ENCODE measurements at places on chromosomes 1 and 21.

GRCh38 chr1:213266983-213267772, 216.1 kb downstream of the RPS6KC1 start:
- no peak for DNase-seq

DNA sequence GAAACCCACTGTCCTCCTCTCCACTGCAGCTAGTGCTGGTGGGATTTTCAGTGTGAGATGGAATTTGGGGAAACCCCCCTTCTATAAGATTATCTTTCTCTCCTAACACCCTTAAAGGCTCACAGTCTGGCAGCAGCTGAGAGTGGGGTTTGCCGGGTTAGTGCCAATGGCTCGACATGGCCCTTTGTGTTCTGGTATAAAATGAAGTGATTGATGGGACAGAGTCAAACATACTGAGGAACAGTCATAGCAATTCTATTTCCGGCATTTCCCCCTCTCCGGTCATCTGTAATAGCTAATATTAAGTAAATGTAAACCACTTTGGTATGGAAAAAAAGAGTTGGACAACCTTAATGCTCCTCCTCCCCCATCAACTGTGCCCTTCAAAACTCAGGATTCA, 37.6 kb downstream of the TFF3 start:
- peak; percentile 11 for DNase-seq

- no peak for DNase-seq
Measured at GRCh38 chr21:45939521-45940045, 42.0 kb upstream of the COL6A1 start.

DNA sequence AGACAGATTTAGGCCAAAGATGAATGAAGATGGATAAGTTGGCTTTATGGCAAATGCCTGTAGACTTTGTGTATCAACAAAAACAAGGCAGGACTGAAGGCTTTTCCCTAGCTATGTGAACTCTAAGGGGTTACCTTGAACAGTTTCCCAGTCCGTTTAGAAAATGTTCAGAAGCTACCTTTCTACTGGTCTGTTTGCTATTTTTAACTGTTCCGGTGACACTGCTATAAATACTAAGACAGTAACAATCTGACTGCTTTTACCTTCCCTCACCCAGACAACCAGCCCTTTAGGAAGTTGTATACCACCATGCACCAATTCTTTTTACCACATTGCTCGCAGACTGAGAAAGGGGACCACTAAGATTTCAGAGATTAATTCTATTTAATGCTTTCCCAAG, 102.2 kb downstream of the PHTF1 start:
- DNase-seq: no peak

GRCh38 chr1:151994956-151995355, 1.3 kb upstream of the S100A10 start:
- peak; percentile 100 for DNase-seq

- DNase-seq: no peak
Measured at GRCh38 chr21:35905096-35905962, 155.0 kb downstream of the SETD4 start.

DNA sequence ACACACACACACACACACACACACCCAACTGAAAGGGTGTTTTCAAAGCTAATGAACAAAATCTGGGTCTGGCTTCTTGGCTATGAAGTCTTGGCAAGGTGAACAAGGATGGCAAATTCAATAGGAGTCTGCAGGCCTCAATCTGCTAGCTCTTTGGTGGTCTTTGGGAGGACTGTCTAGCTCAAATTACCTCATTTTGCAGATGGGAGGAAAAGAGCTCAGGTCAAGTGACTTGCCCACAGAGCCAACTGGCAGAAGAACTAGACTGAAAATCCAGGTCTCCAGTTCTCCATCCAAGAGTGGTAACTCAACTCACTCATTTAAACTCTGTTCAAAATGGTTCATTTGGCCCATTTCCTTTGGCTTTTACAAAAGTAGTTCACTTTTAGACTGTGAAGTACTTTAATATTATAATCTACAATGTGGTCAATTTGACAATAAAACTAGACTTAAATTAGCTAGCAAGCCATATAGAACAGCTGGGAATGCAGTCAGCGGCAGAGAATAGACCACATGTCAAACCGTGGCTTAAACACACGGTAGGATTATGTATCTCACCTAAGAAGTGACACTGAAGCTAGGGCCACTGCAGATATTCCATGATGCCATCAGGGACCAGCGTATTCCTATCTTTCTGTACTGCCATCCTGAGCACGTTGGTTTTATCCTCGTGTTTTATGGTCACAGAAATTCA, 112.9 kb downstream of the APP start:
- no peak for DNase-seq

- no peak for DNase-seq
Measured at GRCh38 chr1:67684526-67685066, 405 bp upstream of the GADD45A start.

DNA sequence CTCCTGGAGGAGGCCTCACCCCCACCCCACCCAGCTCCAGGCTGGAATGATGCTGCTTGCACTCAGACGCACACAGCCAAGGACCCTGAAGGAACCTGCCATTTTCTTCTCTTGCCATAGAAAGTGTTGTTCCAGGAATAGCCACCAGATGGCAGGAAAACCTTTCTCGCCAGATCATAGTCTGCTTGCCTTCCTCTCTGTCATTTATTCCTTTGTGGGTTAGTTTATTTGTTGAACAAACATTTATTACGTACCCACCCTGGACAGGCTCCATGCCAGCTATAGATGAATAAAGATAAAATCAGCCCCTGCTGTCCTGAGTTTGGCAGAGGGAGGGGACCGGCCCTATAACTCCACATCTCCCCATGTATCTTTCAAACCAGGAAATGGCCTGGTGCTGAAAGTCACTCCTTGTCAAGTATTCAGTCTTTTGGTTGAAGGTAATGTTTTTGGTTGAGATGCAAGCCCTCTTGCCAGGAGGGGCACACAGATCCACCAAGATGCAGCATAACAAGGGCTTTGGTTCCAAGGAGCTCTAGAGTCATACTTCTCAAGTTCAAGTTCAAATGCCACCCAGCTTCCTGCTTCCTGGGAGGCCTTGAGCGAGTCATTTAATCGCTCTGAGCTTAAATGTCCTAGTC, 7.0 kb upstream of the KCNC4 start:
- DNase-seq: peak; percentile 60

DNA sequence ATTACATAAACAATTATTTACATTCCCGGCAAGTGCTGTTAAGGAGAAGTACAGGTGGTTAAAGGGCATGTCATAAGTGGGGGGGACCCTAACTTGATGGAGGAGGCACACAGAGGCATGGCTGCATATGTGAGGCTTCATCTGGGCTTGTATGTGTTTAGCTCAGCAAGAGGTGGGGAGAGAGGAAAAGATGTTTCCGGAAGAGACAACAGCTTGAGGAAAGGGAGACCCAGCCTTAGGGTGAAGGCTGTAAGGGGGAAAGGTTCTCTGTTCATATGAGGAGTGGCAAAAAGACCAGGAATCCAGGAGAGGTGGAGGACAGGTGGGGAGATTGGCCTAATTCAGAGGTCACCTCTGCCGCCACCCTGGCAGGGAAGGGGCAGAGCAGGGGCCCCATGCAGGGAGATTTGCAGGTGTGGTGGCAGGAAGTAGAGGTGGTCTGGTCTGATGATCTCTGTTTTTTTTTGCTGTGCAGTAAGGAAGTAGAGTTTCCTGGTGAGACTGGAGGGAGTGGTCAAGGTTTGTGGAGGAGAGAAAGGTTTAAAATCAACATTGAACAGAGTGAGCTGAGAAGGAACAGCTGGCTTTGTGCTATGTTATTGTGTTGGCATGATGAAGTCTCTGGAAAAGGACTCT, 9.0 kb downstream of the TRAF5 start:
- DNase-seq: no peak

GRCh38 chr1:61612602-61613001, 112.3 kb downstream of the TM2D1 start:
- DNase-seq: no peak

DNA sequence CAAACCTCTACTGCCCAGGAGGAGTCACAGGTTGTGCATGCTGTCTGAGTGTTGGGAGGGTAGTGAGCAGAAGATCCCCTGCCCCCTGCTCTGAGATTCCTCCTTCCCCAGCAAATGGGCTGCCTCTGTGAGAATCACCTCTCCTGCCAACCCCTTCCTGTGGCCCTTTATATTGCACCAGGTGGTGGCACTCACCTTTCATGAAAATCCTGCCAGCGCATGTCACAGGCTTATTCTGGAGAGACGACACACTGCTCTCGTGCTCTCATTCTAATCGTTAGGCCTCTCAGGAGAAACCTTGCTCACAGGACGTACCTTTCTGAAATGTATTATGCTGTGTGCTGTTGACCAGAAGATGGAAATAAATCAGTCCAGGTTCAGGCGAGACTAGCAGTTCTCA, 113.7 kb downstream of the RGL1 start:
- DNase-seq: no peak

DNA sequence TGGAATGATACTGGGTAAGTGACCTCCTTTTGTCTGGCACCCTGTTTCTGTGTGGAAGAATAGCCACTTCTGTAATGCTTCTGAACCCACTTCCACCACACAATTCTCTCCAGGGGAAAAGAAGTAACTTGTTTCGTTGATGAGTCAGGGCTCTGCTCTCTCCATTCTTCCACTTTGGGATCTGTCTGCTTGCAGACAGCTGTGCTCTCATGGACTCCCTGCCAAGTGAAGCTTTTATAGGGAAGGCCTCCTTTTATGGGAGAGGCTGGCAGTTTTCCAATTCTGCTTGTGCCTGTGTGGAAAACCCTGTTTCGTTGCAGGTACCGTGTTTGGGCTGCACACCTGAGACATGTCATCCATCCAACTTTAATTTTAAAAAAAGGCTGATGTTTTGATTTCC, 130.7 kb downstream of the GIPC2 start:
- DNase-seq: peak; percentile 92

GRCh38 chr1:235417086-235417697, 50.0 kb downstream of the TBCE start:
- DNase-seq: peak; percentile 75

DNA sequence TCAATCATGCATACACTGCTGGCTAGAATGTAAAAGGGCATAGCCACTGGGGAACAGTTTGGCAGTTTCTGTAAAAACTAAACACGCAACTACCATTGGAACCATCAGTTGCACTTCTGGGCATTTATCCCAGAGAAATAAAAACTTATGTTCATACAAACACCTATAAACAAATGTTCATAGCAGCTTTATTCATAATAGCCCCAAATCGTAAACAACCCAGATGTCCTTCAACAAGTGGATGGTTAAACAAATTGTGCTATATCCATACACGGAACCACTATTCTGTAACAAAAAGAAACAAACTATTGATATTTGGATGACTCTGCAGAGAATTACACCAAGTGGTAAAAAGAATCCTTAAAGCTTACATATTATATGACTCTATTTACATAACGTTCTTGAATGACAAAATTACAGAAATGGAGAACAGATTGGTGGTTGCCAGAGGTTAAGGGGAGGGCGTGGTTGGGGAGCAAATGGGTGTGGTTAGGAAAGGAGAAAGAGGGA, 22.8 kb downstream of the LACTBL1 start:
- DNase-seq: no peak

DNA sequence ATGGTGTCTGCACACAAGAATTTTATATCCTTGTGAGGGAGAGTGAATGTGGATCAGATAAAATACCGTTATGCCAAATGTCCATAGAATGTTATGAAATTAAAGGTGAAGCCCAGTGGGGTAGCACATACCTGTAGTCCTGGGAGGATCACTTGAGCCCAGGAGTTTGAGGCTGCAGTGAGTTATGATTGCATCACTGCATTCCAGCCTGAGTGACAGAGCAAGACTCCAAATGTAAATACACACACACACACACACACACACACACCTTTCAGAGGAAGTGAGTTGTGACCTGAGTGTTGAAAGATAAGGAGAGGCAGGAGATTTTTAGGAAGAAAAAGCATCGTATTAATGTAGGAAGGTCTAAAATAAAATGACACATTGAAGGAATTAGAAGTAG, 28.1 kb upstream of the ZYG11A start:
- DNase-seq: peak; percentile 26

DNA sequence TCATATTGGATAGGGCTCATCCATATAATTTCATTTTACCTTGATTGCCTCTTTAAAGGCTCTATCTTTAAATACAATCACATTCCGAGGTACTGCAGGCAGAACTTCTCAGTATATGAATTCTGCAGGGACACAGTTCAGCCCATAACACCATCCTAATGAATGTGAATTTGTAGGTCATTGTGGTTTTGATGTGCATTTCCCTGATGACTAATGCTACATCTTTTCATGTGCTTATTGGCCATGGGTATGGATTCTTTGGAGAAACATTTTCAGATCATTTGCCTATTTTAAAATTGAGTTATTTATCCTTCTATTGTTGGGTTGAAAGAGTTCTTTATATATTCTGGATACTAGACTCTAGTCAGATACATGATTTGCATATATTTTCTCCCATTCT, 9.6 kb upstream of the RPS6KC1 start:
- DNase-seq: peak; percentile 77

DNA sequence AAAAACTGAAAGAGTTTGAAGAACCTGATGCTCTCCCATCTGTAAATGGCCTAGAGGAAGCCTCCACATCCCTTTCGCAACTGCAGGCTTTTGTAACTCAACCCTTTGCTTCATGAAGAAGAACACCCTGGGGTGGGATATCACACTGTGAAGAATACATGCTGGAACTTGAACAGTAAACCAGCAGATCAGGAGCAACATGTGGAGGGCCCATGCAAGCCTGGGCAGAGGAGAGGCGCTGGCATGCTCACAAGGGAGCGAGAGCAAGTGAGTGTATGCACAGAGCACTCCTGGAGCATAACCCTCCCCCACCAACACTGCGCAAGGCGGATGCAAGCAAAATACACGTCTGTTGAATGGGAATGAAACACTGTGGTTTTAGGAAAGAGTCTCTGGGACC, 24.6 kb upstream of the SPAG17 start:
- no peak for DNase-seq

- DNase-seq: no peak
Measured at GRCh38 chr1:28037946-28038345, 50.5 kb downstream of the EYA3 start.

DNA sequence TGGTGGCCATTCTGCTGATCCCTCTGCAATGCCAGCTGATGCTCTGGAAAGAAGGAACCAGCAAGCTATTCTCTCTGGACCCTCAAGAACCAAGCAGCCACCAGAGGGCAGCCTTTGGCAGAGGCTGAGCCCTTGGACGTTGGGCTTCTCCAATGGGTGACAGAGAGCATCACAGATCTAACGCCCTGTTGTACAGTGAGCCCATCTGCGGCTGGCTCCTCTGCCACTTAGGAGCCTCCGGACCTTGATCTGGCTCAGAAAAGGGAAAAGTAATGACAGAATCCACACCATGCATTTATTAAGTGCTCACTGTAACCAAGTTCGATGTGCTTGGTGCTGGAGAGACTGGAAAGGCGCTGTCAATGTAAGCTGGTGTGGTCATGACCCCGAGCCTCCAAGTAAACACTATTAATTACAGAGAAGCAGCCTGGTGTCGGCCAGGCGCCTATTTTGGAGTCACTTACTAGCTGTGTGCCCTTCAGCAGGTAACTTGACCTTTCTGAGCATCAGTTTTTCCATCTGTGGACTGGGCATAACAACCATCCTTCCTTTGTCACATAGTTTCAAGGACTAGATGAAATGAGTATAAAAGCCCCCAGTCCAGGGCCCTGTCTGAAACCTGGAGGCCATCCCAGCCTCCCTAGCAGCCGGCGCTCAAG, 34.9 kb downstream of the ECE1 start:
- DNase-seq: peak; percentile 77

Data from fibroblast of skin of right biceps (primary cell).